ENCODE measurements at places on chromosomes 5 and 9.

DNA sequence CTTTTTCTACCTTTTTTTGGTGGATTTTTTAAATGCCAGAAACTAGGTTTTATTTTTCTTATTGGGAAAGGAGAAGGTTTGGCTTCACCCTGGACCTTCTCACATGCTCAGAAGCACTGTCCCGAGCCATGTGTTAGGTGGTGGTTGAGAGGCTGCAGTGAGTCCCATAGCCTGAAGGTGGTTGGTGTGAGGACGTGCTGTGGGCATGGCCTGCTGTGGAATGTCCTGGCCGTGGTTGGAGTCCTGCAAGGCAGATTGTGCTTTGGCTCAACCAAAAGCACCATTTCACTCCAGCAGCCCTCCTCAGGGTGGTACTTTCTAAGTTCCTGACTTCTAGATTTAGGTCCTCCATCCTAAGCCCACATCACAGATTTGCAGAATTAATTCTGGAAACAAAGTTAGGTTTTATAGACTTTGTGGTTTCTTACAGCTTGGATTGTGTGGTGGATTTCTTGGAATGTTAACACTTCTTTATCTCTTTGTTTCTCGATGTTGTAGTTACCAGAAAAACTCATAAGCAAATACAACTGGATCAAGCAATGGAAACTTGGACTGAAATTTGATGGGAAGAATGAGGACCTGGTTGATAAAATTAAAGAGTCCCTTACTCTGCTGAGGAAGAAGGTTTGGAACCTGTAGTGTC is 22.6 kb downstream of the OTULIN start:
- DNase-seq, result peak; percentile 72

DNA sequence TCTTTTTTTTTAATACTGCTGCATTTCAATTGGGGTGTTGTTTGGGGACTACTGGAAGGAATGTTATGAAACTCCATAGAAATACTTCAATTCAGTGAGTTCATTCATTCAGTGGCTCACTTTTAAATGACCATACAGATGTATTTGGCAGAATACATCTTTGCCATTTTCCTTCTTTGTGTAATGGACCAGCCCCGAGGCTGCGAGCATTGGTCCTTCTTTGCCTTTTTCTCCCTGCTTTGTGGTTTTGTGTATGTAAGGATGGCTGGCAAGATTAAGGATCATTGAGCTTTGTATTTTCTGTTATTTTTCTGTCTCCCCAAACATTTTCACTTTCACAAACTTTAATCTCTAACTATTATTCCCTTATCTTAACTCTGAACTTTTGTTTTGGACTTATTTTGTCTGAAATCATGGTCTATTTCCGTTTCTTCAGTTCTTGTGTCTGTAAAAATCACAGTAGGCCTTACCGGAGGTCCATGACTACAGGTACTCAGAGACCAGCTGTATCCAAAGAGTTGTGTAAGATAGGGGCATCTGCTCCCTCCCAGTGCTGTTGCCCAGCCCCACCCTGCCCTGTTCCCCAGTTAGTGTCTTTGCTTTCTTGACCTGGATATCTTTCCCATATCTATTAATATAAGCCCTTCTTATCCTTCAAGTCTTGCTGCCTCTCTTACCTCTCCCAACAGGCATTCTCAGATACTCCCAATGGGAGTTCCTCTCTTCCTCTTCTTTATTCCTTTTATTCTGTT is 154.3 kb upstream of the DMRT1 start:
- no peak for DNase-seq

- no peak for DNase-seq
Observed at GRCh38 chr5:180376511-180376910, 23.4 kb upstream of the GFPT2 start.

- no peak for DNase-seq
Observed at GRCh38 chr5:146745931-146746577, 132.5 kb downstream of the PPP2R2B start.
